Colonic mucosa (tissue), 4 donors: ENCODE measurements at places on chromosomes 7 and 10. TPM values are rescaled to one million over a fixed set of nuclear protein-coding genes. Genes with fewer than 3 reads are reported as not detected.

The EBLN1 gene
- total RNA-seq: not detected

The ATG9B gene
- total RNA-seq: 0.66 TPM

The RARRES2 gene
- 86.7 TPM for total RNA-seq

The FAM241B gene
- total RNA-seq: 4.5 TPM

The ADIRF gene
- total RNA-seq: 91.2 TPM

The CTAGE4 gene
- 9.9 TPM for total RNA-seq

The GIMAP1 gene
- 0.94 TPM for total RNA-seq

The DPP6 gene
- total RNA-seq: 3.9 TPM

The ZNF862 gene
- 8.8 TPM for total RNA-seq

The CNPY1 gene
- not detected for total RNA-seq

The SOSTDC1 gene
- 7.2 TPM for total RNA-seq
